ENCODE measurements at places on chromosomes 6 and 20.

GRCh38 chr20:25397821-25398220 is 7.2 kb upstream of the ABHD12 start:
- no peak for DNase-seq
- H3K36me3 ChIP-seq: peaks cover 3% of the 10 kb centered on the region
- peaks cover 6% of the 10 kb centered on the region for H3K4me1 ChIP-seq
- no peak overlapping the region for H3K4me3 ChIP-seq
- H3K27me3 ChIP-seq: peaks cover 4% of the 10 kb centered on the region

DNA sequence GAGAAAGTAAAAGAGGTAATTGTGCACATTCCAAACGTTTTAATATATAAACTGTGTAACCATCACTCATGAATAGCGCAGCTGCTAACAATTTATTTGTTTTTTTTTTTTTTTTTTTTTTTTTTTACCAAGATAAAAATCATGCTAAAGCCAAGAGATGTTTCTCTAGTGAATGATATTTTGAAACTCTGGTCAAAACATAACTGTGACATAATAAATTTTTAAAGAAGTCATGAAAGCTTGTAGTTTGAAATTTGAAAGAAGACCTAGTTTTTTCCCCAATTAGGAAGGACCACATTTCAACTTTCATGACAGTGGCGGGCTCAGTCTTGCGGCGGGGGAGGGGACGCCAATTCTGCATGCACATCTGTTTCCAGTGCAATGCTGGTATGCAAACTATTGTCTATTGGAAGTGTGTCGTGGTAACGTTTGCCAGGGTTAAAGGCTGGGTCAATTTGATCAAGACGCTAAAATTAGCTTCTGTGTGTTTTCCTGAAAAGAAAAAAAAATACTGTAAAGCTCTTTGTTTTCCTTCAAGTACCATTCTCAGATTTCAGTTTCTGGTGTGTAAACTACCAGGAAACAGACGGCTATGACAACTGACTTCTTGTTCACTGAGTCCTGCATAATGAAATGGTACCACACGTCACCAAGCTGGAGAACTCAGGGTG is 211.9 kb downstream of the FOXC1 start:
- peaks cover 11% of the 10 kb centered on the region for H3K4me1 ChIP-seq
- H3K36me3 ChIP-seq: peaks cover 2% of the 10 kb centered on the region
- H3K4me3 ChIP-seq: no peak overlapping the region
- H3K27ac ChIP-seq: no peak overlapping the region

- H3K27ac ChIP-seq: no peak overlapping the region
- no peaks in the 10 kb centered on the region for H3K36me3 ChIP-seq
- peaks cover 12% of the 10 kb centered on the region for H3K27me3 ChIP-seq
- DNase-seq: no peak
- no peak overlapping the region for H3K4me3 ChIP-seq
- H3K4me1 ChIP-seq: no peaks in the 10 kb centered on the region
Measured at GRCh38 chr6:5976811-5977210, 29.9 kb downstream of the NRN1 start.

DNA sequence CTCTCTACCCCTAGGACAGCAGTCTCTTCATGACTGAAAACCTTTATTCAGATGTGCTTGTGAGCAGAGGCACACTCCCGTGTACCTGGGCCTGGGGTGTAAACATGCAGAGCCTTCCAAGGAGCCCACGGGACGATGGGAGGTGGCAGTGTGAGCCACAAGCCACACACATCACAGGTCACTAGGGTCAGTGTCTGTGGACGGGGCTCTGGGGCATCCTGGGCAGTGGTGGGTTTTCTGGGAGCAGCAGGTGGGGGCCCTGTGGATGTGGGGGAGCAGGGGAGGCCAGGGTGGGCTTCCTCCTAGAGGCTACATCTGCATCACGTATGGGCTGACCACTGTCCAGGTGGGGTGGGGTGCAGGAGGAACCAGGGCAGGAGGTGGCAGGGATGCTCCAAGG is 16.7 kb upstream of the TTLL2 start:
- H3K36me3 ChIP-seq: no peaks in the 10 kb centered on the region
- H3K27me3 ChIP-seq: peaks cover 20% of the 10 kb centered on the region
- no peaks in the 10 kb centered on the region for H3K4me1 ChIP-seq
- H3K4me3 ChIP-seq: no peak overlapping the region
- DNase-seq: no peak
- no peak overlapping the region for H3K27ac ChIP-seq

- no peaks in the 10 kb centered on the region for H3K36me3 ChIP-seq
- no peak overlapping the region for H3K27ac ChIP-seq
- H3K4me1 ChIP-seq: peaks cover 22% of the 10 kb centered on the region
- DNase-seq: no peak
- H3K27me3 ChIP-seq: peaks cover 2% of the 10 kb centered on the region
Measured at GRCh38 chr6:137426007-137426689, 68.0 kb downstream of the OLIG3 start.

DNA sequence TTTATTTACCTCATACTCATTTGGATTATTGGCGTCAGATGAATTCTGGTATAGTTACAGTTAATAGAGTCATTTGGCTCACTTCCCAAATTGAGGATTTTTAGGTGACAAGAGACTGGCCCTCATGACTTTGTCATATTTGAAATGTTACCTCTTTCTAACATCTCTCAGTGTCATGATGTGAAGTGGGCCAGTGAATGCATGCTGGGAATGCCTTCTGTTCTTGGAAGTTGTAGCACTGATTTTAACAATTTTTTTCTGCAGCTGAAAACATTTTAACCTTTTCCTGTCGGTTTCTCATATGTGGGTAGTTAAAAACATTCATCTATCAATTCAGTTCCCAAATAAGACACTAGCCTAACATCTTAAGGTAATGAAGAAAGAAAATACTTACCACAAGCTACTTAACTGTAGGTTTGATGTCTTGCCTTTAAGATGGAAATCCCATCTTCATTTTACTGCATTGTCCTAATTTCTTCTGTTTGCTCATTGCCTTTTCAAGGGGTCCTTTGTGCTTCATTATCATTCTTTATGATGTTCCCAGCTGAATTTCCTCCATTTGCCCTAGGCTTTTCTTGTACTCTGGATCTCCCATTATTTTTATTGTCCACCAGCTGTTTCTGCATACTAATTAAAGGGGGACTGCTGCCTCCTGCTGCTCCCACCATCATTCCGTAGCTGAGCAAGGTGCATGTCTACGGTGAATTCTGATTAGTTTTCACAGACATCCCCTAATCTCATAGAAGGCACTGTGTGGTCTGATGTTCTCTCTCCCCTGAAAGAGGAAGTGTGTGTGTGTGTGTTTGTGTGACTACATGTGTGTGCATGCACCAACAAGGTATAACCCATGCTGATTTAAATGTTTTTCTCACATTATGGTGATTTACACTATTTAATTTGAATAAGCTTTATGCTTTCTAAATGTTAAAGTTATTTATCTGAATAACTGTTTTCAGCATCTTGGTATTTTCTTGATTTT is 109.5 kb downstream of the B3GAT2 start:
- no peak overlapping the region for H3K4me3 ChIP-seq
- H3K27ac ChIP-seq: peak overlapping the region; percentile 15
- no peak for DNase-seq
- no peaks in the 10 kb centered on the region for H3K27me3 ChIP-seq
- peaks cover 10% of the 10 kb centered on the region for H3K36me3 ChIP-seq

DNA sequence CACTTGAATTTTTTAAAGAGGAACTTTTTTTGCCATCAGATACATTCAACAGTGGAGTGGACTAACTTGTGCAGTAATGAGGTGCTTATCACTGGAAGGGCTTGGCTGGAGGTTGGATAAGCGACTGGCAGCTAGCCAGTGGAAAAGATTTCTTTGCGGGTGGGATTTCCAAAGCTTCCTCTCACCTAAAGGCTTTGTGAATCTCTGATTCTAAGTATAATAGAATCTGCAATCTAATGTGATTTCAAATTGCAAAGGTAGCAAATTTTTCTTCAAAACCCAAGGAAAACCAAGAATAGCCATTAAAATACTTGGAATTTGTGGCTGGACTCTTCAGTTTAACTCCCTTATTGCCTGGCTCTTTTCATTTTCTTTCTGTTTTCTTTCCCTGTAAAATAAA is 460.4 kb upstream of the MARCKS start:
- no peaks in the 10 kb centered on the region for H3K27me3 ChIP-seq
- H3K36me3 ChIP-seq: no peaks in the 10 kb centered on the region
- no peak overlapping the region for H3K27ac ChIP-seq

DNA sequence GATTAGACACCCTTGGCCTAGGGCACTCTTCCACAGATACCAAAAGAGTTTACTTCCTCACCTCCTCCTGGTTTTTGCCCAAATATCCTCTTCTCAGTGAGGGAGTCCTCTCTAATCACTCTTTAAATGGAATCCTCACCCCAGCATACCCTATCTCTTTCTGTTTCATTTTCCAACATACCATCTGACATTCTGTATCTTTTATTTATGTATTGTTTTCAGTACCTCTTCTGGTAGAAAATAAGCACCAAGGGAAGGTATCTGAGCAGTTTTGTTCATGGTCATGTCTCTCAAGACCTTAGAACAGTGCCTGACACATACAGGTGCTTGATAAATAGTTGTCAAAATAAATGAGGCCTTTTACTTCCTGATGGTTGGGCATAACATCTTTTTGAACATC is 55.1 kb downstream of the KIAA0408 start:
- H3K27ac ChIP-seq: peak overlapping the region; percentile 61
- H3K4me3 ChIP-seq: no peak overlapping the region
- peaks cover 10% of the 10 kb centered on the region for H3K4me1 ChIP-seq
- peaks cover 1% of the 10 kb centered on the region for H3K27me3 ChIP-seq
- DNase-seq: no peak

DNA sequence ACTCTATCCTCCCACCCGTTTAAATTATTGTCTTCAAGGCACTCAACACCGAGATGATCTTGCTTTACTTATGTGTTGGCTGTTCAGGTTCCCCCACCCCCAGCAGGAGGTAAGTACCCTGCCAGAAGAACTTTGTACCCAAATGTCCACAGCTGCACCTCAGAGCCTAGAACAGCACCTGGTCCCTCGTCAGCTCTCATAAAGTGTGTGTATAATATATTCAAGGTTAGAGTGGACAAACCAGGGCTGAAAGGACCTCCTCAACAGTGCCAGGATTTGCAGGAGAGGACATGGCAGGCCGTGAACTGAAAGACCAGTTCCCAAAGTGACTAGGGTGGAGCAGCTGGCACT is 5.9 kb upstream of the CPXM1 start:
- DNase-seq: no peak
- H3K36me3 ChIP-seq: no peaks in the 10 kb centered on the region
- peaks cover 2% of the 10 kb centered on the region for H3K4me1 ChIP-seq
- H3K4me3 ChIP-seq: no peak overlapping the region
- H3K27me3 ChIP-seq: peaks cover 30% of the 10 kb centered on the region
- H3K27ac ChIP-seq: no peak overlapping the region

DNA sequence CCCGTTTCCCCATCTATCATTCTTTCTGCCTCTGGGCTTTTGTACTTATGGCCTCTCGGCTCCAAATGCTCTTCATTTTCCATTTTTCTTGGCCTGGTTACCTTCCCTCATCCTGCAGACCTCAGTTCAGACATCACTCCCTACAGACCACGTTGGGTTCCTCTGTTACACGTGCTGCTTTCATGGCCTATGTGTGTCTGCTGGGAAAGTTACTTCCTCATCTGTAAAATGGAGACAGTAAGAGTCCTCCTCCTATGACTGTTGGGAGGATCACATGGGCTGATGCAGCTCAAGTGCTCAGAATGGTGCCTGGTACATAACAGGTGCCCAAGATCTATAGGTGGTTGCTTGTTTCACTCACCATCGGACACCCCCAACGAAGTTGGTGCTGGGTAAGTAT is 13.5 kb downstream of the KCNK17 start:
- peaks cover 9% of the 10 kb centered on the region for H3K27me3 ChIP-seq
- H3K36me3 ChIP-seq: no peaks in the 10 kb centered on the region
- no peak overlapping the region for H3K27ac ChIP-seq

DNA sequence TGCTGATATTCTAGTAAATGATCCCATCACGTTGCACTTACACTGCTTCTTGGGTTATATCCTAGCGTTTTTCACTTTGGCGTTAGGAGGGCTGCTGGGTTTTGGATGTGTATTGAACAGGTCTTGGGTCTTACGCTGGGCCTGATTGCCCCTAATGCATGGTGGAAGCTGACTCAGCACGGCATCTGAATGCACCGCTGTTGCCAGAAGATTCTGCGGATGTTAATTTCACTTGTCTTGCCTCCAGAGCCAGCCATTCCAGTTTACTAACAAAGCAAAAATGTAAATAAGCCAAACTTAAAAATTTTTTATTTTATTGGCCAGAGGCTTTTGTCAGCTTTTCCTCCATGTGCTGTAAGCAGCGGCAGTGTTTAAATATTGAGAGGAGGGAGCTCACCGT is 233.5 kb downstream of the TMEM242 start:
- peaks cover 30% of the 10 kb centered on the region for H3K36me3 ChIP-seq
- no peak overlapping the region for H3K4me3 ChIP-seq
- no peaks in the 10 kb centered on the region for H3K27me3 ChIP-seq
- H3K27ac ChIP-seq: no peak overlapping the region
- peaks cover 25% of the 10 kb centered on the region for H3K4me1 ChIP-seq
- DNase-seq: no peak

DNA sequence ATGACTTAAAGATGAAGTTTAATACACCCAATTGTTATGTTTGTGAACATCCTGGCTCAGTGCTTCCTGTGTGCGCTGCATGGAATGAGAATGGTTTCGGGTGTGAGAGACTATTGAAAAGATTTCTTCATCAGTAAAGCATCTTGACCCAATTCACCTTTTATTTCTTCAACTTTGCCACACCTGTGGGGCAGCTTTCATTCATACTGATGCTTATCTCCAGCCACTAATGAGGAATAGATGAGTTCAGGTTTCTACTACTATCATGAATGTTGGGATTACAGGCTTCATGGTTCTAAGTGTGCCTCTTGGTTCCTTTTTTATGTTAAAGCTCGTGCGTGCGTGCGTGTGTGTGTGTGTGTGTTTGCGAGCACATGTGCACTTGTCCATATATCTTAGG is 373.7 kb upstream of the SOX4 start:
- no peaks in the 10 kb centered on the region for H3K27me3 ChIP-seq
- no peaks in the 10 kb centered on the region for H3K4me1 ChIP-seq
- no peak overlapping the region for H3K4me3 ChIP-seq
- DNase-seq: no peak

DNA sequence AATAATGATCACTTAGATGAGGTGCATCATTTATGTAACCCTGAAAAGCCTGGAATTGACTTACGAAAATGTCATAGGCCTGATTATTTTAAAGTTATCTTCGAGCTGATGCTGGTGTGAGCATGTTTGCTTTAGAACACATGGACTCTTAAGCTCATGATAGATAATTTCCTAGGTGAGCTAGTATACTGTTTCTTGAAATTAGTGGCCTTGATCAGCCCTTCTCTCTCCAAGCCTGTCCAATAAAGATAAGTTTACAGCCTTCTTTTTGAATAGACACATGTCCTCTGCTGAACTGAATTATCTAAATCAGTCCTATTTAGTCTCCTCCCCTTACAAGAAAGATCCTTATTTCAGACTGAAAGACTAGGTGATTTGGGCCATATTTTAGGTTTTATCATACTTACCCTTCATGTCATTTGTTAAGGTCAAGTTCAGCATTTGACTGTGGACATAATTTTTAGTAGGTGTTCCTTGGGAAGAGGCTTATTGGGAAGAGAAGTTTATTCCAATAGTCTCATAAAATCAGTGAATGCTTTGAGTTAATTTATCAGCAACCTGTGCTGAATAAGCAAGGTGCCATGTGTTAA is 15.3 kb downstream of the FOXO3 start:
- H3K4me3 ChIP-seq: no peak overlapping the region
- H3K27me3 ChIP-seq: no peaks in the 10 kb centered on the region
- no peak overlapping the region for H3K27ac ChIP-seq
- peaks cover 47% of the 10 kb centered on the region for H3K4me1 ChIP-seq
- DNase-seq: no peak
- H3K36me3 ChIP-seq: peaks cover 12% of the 10 kb centered on the region
